ENCODE measurements at places on chromosomes 13 and 19. TPM values are rescaled to one million over a fixed set of nuclear protein-coding genes. Genes with fewer than 3 reads are reported as not detected.

Gene VAV1
- 65.4 TPM for total RNA-seq

DNA sequence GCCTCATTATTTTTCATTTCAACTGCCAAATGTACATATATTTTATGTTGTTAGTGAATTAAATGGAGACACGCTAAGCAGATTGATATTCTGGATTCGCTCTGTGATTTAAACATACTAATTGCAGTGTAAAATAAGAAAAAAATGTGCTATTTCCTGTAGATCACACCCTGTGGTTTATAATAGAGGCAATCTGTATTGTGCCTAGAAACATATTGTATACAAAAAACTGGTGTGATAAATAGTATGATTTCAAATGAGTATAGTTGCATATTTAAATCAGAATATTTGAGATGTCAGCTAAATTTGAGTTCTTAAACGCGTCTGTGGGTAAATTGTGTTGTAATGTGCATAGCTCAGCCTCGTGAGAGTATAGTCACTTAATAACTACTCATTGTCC is 643.9 kb downstream of the TBC1D4 start:
- no peak overlapping the region for H3K27ac ChIP-seq
- H3K4me3 ChIP-seq = no peak overlapping the region
- H3K4me1 ChIP-seq = no peaks in the 10 kb centered on the region
- H3K27me3 ChIP-seq = peaks cover 3% of the 10 kb centered on the region

Gene THSD1
- 0.31 TPM for total RNA-seq

GRCh38 chr13:94263038-94263437 is 216.4 kb downstream of the DCT start:
- no peak for DNase-seq
- H3K27me3 ChIP-seq = no peaks in the 10 kb centered on the region
- no peaks in the 10 kb centered on the region for H3K4me1 ChIP-seq
- no peak overlapping the region for H3K27ac ChIP-seq
- H3K4me3 ChIP-seq = no peak overlapping the region

- no peak overlapping the region for H3K4me3 ChIP-seq
- no peak for DNase-seq
- H3K36me3 ChIP-seq = no peaks in the 10 kb centered on the region
- H3K4me1 ChIP-seq = no peaks in the 10 kb centered on the region
Measured at GRCh38 chr13:24938966-24939365, 157.0 kb upstream of the PABPC3 start.

GRCh38 chr19:49645592-49645991 is 3.6 kb downstream of the SCAF1 start:
- no peak overlapping the region for H3K27ac ChIP-seq
- peaks cover 19% of the 10 kb centered on the region for H3K4me1 ChIP-seq
- no peaks in the 10 kb centered on the region for H3K27me3 ChIP-seq
- DNase-seq = no peak
- no peak overlapping the region for H3K4me3 ChIP-seq

GRCh38 chr19:46206176-46206575 is 23.4 kb upstream of the IGFL1 start:
- H3K4me3 ChIP-seq = no peak overlapping the region
- no peak overlapping the region for H3K27ac ChIP-seq
- peaks cover 4% of the 10 kb centered on the region for H3K4me1 ChIP-seq
- peaks cover 21% of the 10 kb centered on the region for H3K27me3 ChIP-seq
- no peak for DNase-seq

Gene DCLK1
- total RNA-seq = not detected

Gene HSH2D
- 25.5 TPM for total RNA-seq

Gene ZNF112
- not detected for total RNA-seq

- peak; percentile 54 for DNase-seq
- peak overlapping the region; percentile 85 for H3K27ac ChIP-seq
- H3K4me1 ChIP-seq = peaks cover 92% of the 10 kb centered on the region
Measured at GRCh38 chr13:99354371-99354951, 47.3 kb upstream of the GPR183 start.

DNA sequence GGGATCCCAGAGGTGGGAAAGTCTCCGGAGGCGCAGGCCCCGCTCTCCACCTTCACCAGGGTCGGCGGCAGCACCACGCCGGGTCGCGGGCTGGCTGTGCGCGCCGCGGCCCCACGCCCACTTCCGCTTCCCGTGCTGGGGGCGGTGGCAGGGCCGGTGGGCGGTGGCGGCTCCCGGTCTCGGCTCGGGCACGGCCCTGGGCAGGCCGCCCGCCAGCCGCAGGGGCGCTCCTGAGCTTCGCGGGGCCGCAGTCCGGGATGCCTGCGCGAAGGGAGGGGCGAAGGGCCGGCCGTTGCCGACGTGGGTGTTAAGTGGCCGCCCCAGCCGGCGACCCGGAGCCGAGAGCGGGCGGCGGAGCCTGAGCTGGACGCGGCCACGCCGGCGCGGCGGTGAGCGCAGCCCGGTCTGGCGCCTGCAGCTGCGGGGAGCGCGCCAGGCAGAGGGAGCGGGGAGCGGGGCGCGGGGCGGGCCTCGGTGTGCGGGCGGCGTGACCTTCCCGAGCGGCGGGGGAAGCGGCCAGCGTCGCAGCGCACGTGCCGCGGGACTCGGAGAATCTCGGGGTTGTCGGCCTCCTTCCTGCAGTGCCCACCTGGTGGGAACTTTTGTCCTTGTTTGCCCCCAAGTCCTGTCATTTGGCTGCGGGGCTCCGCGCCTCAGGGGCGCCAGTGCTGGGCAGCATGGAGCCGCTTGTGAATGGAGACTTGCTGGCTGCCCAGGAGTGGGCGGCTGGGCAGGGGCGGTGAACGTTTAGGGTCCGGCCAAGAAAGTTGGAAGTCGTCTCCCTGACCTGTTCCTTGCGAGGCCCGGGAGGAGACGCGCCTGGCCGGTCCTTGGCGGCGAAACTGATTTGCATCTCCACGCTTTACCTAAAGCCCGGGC is at the start of gene SLC25A15:
Gene SLC25A15, plus strand, starts transcription at position 337 of the 879 bp plus-strand sequence. CDS start 3,616 bp downstream, outside the sequence.
- H3K27ac ChIP-seq = peak within 1 kb of the TSS; percentile 90
- peak within 1 kb of the TSS; percentile 83 for H3K4me3 ChIP-seq
- DNase-seq = peak; percentile 78
- H3K4me1 ChIP-seq = peaks cover 41% of the 10 kb centered on the region

Gene IFT88
- 2.5 TPM for total RNA-seq

Gene PLK5
- not detected for total RNA-seq

- H3K4me3 ChIP-seq = no peak overlapping the region
- no peaks in the 10 kb centered on the region for H3K27me3 ChIP-seq
- DNase-seq = no peak
- no peak overlapping the region for H3K27ac ChIP-seq
Measured at GRCh38 chr13:34608331-34608730, 333.7 kb upstream of the NBEA start.

Gene C19orf12
- 33.3 TPM for total RNA-seq

- peaks cover 40% of the 10 kb centered on the region for H3K36me3 ChIP-seq
- H3K4me3 ChIP-seq = no peak overlapping the region
- peak overlapping the region; percentile 4 for H3K27ac ChIP-seq
- peaks cover 14% of the 10 kb centered on the region for H3K4me1 ChIP-seq
- H3K27me3 ChIP-seq = no peaks in the 10 kb centered on the region
Measured at GRCh38 chr13:51364404-51365008, 25.0 kb downstream of the SERPINE3 start.

DNA sequence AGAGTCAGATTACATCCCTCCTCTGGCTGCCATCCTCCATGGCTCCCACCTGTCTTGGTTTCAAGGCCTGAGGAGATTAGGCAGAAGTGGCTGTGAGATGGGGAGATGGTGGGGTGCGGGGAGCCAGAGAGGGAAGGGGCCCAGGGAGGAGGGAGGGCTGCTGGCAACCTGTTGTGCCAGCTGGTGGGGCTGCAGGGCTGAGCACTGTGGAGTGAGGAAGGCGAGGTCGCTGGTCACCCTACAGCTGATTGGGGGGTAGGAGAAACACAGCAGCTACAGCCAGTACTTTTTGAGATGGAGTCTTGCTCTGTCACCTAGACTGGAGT is 48.3 kb downstream of the CD320 start:
- peak overlapping the region; percentile 24 for H3K27ac ChIP-seq
- no peak overlapping the region for H3K4me3 ChIP-seq
- peaks cover 16% of the 10 kb centered on the region for H3K4me1 ChIP-seq
- H3K27me3 ChIP-seq = no peaks in the 10 kb centered on the region
- H3K36me3 ChIP-seq = peaks cover 10% of the 10 kb centered on the region

- no peak overlapping the region for H3K27ac ChIP-seq
- no peaks in the 10 kb centered on the region for H3K27me3 ChIP-seq
- no peaks in the 10 kb centered on the region for H3K36me3 ChIP-seq
- H3K4me3 ChIP-seq = no peak overlapping the region
- DNase-seq = no peak
- H3K4me1 ChIP-seq = peaks cover 3% of the 10 kb centered on the region
Measured at GRCh38 chr13:28333204-28333881, 161.6 kb downstream of the FLT1 start.
